WTC11 (cell line): ENCODE measurements at places on chromosomes 12 and 14. TPM values are rescaled to one million over a fixed set of nuclear protein-coding genes. Genes with fewer than 3 reads are reported as not detected.

The SPTLC2 gene
- total RNA-seq, result 38.2 to 40.1 TPM (median 39.6 TPM) in 3 replicates

The FAM186B gene
- total RNA-seq, result 0.16 to 0.39 TPM (median 0.21 TPM) in 3 replicates

The FLVCR2 gene
- total RNA-seq, result 6.6 to 12.9 TPM (median 8.1 TPM) in 3 replicates

The FCF1 gene
- 59.4 to 62.2 TPM (median 61.6 TPM) in 3 replicates for total RNA-seq

DNA sequence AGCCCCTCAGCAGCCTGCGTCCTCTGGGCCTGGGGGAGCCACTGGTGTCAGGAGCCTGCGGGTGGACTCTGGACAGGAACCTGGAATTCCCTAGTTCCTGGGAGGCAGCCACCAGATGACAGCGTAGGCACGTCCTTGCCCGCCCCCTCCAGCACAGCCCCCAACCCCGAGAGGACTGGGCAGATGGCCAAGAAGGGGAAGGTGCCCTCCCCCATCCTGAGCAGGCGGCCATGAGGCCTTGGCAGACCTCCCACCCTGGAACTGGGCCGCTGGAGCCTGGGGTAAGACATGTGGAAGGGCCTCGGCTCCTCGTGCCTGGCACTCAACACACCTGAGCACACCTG lies 60.4 kb upstream of the FBRSL1 start:
- no peak for DNase-seq

DNA sequence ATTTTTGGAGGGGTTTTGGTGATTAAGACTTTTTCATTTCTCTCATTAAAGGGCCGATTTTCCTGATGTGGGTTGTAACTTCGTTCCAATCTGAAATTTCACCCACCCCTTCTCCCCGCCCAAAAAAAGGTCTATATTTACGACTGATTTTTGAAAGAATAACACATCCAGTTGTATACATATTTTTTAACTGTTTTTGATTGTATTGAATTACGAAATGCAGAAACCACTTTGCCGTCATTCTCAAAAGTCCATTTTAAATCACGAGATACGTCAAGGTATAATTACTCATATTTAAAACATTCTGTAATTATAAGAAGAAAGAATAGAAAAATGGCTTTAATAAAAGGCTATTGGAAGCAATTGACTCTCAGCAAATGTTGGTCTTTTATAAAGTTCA lies 520.7 kb downstream of the MED13L start:
- no peak for DNase-seq

- DNase-seq, result no peak
Observed at GRCh38 chr12:81597928-81598604, 161.1 kb downstream of the PPFIA2 start.

DNA sequence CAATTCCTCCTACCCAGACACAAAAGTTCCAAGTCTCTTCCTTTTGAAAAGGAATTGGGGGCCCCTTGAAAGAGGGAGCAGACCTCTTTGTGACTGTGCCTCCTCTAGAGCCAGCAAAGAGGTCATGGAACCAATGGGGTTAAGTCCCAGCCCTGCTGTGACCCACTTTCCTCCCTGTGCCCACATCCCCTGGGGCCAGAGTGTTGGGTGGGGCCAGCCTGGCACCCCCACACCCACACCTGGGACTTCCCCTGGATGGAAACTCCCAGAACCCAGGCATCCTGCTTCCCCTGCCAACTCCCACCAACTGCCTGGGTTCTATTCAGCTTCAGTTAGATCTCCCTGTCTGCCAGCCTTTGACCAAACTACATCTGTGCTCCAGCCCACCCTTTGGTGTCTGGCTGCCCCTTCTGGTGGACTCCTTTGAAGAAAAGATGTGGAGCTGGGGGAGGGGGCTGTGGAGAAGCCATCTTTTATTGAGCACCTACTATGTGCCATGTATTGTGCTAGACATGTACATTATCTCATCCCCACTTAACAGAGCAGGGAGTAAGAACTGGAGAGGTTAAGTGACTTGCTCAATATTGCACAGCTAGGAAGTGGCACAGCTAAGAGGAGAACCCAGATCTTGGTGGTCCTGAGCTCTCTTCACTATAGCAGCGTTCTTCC lies 4.6 kb upstream of the RARG start:
- DNase-seq, result no peak

DNA sequence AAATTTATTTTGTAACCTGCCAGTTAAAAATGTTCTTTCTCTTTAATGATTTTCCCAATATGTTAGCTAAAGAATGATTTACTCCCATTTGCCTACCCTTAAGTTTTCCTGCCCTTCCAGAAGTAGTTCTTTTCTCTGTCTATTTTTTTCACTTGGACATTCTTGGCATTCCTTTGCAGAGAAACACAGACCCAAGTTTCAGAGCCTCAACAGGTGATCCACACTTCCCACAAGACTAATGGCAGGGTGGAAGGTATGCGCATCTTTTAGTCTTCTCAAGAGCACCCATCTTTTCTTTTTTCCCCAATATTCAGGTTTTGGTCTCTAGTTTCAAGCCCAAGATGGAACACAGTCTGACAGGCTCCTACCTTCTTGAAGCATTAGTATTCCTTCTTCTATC lies 420.7 kb downstream of the ADAMTS20 start:
- no peak for DNase-seq

- DNase-seq, result no peak
Observed at GRCh38 chr12:125989696-125990095, 924.5 kb downstream of the AACS start.
